ENCODE measurements at places on chromosomes 6 and 20.

DNA sequence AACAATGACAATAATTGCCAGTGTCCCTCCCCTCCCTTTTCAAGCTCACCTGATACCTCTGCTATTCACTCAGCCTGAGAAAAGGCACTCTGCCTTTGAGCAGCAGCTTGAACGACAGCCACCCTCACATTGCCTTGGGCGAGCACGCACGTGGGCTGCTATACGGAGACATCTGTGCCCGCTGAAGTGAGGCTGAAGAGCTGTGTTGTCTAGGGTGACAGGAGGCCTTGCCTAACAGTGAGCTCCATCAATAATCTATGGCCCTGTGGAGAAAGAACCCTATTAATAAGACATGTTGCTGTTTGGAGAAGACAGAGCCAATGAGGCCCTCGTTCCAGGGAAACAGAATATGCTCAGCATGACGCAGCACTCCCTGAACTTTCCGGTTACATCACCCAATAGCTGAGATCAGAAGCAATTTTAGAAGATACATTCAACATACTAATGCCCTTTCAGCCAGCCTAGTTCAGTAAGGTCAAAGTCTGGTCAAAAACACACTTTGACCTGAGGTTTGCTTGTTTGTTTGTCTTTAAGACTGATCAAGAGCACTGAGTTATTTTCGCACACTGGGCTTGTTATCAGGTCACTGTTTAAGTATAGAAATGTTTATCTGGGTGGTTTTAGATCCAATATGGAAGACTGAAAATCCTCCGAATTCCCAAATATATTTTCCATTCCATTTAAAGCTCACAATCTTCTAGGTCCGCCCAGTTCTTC, 30.6 kb downstream of the RBM24 start:
- peak; percentile 79 for DNase-seq

DNA sequence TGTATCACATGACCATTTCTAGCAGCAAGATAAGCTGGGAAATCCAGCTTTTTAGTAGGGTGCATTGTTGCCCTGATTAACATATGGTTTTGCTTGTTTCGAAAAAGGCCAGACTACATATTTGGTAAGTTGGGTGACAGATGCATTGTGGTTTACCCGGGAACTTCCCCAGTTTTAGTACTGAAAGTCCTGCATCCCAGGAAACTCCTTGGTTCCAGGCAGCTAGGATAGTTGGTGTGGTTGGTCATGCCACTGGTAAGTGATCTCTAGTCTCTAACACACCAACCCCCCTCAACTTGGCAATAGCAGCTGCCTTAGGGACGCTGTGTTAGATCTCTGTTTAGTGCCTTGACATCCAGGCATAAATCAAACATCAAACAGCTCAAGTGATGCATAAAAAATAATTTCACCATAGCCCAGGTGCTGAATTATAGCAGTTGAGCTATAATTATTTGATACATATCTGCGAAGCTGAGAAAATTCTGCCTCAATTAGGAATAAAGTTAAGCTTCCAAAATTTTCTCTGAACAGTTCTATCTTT, 216.5 kb downstream of the TFAP2C start:
- no peak for DNase-seq

DNA sequence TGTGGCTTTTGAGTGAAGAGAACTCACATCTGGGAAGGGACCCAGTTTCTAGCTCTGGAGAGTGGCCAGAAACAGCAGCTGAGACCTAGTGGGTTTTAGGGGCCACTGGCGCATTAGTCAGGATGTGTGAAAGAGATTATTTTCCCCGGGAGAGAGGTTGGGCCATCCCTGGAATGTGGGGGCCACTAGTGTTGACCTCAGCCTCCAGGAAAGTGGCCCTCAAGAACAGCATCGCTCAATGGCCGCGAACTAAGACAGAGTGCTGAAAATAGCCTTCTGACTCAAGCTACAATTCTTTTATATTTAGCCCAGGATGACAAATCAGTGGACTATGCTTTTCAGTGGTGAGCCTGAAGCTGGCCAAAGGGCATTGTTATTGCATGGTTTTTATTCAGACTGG, 210.4 kb upstream of the RNF24 start:
- DNase-seq, result peak; percentile 97

GRCh38 chr20:19460386-19460785, 247.9 kb downstream of the SLC24A3 start:
- peak; percentile 42 for DNase-seq

- peak; percentile 59 for DNase-seq
Measured at GRCh38 chr6:137975188-137975940, 108.3 kb downstream of the TNFAIP3 start.

DNA sequence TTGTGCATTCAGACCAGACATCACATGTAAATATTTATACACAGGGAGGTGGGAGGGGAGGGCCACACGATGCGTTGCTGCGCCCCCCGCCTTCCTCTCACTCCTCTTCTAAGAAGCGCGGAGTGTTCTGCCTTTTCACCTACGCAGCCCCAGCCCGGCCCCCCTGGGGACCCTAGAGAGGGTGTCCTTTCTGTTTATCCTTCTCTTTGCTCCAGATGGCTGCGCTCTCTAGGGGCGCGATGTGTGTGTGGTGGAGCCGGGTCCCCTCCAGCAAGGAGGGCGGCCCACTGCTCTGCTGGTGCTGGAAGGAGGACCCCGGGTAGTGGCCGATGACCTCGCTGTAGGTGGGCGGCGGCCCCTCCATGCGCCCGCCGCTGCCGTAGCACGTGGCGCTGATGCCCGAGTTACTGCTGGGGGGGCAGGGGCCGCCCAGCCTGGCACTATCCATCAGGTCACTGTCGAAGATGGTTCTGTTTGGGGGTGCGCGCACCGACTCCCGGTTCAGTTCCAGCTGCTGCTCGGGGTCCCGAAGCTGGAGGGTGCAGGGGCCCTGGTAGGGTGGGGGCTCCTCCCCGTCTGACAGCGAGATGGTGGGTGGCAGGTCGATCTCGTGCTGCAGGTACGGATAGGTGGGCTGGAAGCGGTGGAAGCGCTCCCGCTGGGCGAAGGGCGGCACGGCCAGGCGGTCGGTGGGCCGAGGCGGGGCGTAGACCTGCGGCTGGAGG, 31.8 kb upstream of the ZBP1 start:
- no peak for DNase-seq

- no peak for DNase-seq
Measured at GRCh38 chr20:40855269-40855668, 166.2 kb upstream of the MAFB start.

DNA sequence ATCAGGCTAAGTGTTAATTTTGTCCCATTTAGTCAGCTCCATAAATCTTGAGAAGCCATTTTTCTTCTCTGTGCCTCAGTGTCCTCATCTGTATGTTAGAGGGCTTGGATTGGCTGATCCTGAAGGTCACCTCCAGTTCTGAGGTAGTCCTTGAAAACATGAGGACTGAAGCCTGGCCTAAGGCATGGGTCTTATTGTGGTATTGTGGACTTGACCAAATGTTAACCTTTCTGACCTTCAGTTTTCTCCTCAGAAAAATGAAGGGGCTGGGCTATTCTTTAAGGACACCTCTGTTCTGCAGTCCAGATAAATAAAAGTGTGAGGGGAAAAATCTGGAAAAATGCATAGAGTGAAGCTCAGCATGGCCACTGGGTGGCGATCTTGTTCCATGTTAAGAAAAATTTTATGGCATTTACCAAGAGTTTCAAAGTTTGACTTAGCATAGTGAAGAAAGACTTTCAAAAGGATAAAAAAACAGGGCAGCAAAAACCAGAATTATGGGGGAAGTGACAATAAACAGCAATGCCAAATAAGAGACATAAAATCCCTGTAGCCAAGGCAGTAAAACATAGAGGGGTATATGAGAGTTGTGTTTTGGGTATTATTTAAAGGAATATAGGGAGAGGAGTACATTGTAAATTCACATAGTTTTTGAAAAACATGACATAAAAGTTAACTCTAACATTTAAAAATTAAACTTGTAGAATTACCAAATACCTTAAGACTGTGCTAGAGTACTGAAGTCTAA, 13.2 kb upstream of the TFB1M start:
- peak; percentile 89 for DNase-seq

Measured in choroid plexus epithelial cell (primary cell).